Fibroblast of lung (primary cell): ENCODE measurements at places on chromosomes 7 and 10. TPM values are rescaled to one million over a fixed set of nuclear protein-coding genes. Genes with fewer than 3 reads are reported as not detected.

- DNase-seq = peak; percentile 79
These were observed 76.4 kb downstream of the MAP3K8 start for GRCh38 chr10:30510184-30510931.

The TRPV5 gene
- not detected in 2 replicates for total RNA-seq

The TAF5 gene
- 3.0 and 4.1 TPM in 2 replicates for total RNA-seq

The ZSCAN25 gene
- total RNA-seq = 10.2 and 10.5 TPM in 2 replicates

The GNAT3 gene
- total RNA-seq = not detected in 2 replicates
